ENCODE measurements at places on chromosomes 1 and 21. TPM values are rescaled to one million over a fixed set of nuclear protein-coding genes. Genes with fewer than 3 reads are reported as not detected.
A peak's percentile ranks its signal among the peaks of the same experiment; 100 is the strongest.

- peak; percentile 6 for DNase-seq
Measured at GRCh38 chr1:205449254-205449749, 6.5 kb downstream of the BLACAT1 start.

CFHR1 gene
- total RNA-seq, result 0.41 TPM

DNA sequence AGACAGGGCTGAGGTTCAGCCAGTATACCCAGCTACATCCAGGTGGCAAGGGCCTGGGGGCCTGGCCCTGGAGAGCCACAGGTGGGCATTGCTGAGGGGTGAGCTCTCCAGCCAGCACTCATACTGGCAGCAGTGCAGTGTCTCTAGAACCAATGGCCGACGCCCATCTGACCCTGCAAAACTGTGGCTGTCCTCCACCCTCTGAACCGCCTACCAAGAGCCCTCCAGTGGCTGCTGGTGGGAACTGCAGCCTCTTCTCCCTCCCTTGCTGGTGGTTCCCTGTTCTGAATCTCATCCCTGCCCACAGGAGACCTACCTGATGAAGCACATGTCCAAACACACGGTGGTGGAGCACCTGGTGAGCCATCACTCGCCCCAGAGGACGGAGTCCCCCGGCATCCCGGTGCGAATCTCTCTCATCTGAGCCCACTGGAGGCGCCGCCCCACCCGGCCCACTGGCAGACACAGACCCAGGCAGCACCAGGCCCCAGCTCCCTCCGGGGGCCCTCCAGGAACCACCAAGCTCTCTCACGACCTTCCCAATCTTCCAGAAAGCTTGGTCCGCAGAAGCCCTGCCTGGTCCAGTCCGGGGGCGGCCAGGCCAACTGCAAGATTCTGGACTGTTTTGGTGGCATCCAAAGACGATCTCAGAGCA lies 22.1 kb downstream of the A3GALT2 start:
- no peak for DNase-seq

- DNase-seq, result no peak
Measured at GRCh38 chr1:8077602-8078001, 51.5 kb upstream of the ERRFI1 start.

DNA sequence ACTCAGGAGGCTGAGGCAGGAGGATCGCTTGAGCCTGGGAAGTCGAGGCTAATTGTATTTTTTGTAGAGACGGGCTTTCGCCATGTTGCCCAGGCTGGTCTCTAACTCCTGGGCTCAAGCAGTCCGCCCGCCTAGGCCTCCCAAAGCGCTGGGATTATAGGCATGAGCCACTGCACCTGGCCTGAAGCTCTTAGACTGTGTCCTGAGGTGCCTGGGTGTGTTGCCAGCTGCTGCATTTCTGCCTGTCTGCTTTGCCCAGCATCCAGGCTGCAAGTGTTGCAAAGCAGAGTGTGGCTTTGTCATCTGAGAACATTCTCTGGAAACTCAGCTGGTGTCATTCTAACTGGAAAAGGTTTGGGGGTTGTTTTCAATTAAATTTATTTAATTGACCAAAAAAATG lies 105.0 kb downstream of the HUNK start:
- DNase-seq, result no peak

GRCh38 chr1:5814046-5814619 lies 178.1 kb downstream of the NPHP4 start:
- DNase-seq, result no peak

- DNase-seq, result no peak
Measured at GRCh38 chr1:22972760-22973159, at the start of gene LACTBL1. LACTBL1 (minus strand) TSS chr1:22972866; CDS start chr1:22972316, 550 bp downstream.

EDEM3 gene
- total RNA-seq, result 93.3 TPM

- DNase-seq, result no peak
Measured at GRCh38 chr21:34092262-34092921, 19.0 kb downstream of the MRPS6 start.

DNA sequence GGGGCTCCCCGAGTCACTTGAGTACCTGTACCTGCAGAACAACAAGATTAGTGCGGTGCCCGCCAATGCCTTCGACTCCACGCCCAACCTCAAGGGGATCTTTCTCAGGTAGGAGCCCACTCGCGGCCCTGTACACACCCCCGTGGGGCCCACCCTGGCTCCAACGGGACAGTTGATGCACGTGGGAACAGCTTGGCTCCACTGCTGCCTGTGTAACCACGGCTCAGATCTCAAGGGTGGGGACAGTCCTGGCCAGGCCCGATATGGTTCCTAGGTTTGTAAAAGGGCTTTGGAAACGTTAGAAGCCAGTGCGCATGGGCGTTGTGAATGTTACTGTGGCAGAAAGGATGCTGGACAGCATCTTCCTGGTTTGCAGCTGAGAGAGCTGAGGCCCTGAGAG lies 18.8 kb downstream of the PODN start:
- DNase-seq, result no peak

RAB25 gene
- total RNA-seq, result not detected

DNA sequence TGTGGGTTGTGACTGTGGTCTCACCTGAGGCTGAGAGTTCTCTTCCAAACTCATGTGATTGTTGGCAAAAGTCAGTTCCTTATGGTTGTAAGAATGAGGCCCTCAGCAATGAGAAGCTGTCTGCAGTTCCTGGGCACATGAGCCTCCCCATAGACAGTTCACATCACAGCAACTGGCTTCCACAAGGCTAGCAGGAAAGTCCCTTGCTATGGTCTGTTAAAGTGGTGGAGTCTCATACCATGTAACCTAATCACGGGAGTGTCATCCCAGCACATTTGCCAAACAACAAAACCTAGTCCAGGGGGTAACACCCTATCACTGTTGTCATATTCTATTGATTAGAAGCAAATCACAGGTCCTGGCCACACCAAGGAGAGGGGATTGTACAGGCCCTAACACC lies 163.8 kb downstream of the BACH1 start:
- no peak for DNase-seq

DNA sequence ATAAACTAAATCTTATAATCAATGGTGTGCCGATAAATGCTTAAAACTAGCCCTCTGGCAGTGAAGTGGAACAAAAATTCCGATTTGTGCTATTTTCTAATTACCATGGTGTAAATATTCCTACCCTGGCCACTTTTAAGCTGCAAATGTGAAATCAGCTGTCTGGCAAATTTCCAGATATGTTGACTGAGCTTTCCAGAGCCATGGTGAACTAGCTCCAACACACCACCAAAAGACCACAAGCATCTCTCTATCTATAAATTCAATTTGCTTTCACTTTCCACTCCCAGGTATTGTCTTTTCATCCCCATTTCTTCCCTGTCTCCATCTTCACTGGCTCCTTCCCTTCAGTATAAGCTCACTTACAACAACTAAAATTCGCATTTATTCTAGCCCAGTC lies 152.3 kb upstream of the RGS18 start:
- DNase-seq, result no peak

DNA sequence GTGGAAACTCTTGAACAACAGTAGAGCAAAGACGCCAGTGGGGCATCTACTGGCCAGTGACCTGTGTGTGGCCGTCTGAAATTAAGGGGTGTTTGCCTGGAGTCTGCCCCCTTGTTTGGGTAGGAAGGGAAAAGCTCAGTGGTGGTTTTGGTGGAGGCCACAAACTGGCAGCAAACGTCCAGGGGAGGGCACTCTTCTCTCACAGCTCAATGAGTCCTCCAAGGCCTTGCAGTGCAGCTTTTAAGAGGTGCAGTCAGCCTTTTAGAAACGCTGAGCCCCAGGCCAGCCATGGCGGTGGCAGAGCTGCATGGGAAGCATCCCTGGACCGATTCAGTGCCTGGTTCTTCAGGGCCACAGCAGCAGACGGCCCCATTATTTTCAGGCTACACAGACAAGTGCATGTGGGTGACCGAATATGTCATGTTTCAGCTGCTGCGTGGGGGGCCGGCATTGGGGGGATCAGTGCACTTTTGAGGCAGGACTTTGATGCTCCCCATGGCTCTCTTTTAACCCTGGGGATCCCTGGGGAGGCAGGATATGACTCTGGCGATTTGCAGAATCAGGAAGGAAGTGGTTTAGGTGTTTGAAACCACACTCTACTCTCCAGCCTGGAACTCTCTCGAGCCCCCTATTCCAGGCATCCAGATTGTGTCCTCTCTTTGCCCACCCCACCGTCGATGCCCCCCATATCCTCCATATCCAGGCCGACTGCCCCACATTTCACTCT lies 414.0 kb downstream of the PRDM2 start:
- peak; percentile 55 for DNase-seq

FMO3 gene
- not detected for total RNA-seq

GRCh38 chr21:15208786-15209185 lies 144.0 kb upstream of the NRIP1 start:
- no peak for DNase-seq

HLX gene
- 0.82 TPM for total RNA-seq

TEX38 gene
- total RNA-seq, result not detected

DNA sequence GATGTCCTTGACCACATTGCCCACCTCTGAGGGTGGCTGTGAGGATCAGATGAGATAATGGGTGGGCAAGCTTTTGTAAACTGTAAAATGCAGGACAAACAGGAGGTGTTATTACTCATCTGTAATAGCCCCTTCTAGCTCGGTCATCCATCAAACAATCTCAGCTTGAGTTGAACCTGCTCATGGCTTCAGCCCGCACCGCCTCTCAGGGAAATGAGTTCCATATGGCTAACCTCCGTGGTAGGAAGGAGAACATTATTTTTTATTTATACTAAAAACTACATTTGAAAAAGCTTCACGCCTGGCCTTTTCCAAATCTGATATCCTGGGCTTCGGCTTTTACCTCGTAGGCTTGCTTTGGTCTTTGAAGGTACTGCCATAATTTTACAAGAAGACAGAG lies 116.2 kb upstream of the USP24 start:
- no peak for DNase-seq

GRCh38 chr1:2210084-2210653 lies 15.6 kb upstream of the FAAP20 start:
- no peak for DNase-seq

DNA sequence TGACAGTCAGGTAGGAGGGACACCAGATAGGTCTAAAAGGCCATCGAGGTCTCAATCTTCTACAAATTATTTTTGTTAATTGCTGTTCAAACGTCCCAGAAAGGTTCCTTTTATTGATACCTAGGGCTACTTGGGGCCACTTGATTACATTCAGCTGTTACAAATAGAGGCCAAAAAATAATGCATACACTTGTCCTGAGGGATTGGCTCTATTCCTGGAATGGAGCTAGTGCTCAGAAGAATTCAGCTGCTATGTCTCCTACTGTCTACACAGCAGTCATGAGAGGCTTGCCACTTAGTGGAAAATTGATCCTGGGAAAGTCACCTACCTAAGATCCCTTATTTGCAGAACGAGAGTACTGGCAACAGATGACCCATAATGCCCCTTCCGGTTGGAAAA lies 498.3 kb downstream of the ADGRL2 start:
- DNase-seq, result no peak

DNA sequence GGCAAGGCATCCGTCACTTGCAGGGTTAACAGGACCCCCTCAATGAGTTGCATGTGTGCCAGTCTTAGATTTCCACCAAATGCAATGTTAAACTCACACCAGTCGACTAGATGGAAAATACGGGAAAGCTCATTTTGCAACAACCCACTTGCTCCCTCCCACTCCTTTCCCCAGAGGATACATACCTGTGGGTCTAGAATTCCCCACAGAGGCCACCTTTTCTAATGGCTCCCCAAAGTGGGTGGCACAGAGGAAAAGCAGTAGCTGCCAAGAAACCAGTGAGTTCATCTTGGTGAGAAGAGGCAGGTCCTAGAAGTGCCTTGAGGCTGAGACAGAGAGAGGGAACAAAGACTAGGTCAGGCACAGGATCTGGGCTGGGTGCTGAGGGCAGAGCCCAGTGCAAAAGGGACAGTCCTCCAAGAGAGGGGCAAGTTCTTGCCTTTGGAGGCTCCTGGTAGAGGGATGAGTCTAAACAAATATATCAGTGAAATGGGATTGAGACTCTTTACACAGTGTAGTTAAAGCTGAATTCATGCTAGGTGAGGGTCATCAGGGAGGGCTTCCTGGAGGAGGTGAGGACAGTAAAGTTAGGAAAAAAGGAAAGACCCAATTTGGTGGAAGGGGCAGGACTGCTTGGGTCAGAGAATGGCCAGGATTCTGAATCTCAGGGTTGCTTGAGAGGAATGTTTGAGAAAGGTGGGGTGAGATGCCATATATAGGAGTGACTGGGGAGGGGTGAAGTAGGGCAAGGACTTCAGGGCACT lies 3.5 kb downstream of the KISS1 start:
- no peak for DNase-seq

DNA sequence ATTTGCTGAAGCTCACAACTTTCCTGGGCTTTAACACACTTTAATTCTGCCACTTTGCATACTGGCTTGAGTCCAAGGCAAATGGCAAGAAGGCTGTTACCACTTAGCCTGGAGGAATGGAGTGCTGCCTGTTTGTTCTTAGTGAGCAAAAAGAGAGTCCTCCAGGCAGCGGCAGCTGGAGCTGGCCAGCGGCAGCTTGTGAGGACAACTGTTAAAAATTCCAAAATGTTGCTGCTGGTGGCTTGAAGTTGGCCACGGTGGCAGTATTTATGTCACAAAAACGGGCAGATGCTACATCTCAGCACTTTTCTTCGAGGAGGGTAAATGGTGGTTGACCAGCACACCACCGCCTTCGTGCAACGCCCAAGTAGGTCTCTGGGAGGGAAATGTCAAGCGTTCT lies 27.3 kb downstream of the STPG1 start:
- DNase-seq, result no peak

GRCh38 chr1:94438692-94439276 lies 20.6 kb downstream of the ABCD3 start:
- DNase-seq, result no peak

RAB42 gene
- 1.2 TPM for total RNA-seq

DNA sequence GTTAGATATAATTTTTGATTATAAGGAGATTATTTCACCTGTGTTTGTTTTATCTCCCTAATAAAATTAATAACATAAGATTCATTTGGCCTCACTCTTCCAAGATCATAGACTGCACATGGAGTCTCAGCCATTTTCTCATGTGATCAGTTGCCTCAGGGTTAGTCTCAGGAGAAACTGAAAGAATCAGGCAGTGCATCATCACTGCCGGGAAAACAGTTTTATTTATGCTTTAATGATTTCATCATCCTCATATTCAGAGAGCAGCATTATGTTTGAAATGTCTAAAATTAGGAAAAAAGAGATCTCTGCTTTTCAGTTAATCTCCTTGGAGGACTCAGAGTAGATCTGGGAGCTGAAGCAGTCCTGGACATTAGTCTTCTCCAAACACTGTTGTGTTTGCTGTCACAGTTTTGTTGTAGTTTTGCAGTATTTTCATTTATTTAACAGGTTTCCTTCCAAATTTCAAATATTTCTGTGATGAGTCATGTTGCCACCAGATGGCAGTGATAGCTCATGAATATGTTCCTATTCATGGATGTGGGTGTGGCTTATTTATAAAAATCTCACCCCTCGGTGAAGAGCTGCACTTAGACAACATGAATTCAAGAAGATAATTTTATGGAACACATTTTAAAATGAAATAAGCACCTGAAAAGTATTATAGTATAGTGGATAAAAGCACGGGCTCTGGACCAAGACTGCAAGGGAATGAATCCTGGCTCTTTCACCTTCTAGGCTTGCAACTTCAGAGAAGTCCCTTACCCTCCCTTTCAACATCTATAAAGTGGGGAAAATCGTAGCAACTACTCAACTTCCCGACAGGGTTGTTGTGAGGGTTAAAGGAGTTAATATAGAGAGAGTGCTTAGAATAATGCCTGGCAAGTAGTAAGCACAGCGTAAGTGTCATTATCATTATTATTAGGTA lies 31.2 kb downstream of the CHD1L start:
- peak; percentile 51 for DNase-seq

Data from frontal cortex (tissue), 4 donors.